GM23248 (cell line): ENCODE measurements at places on chromosomes 2 and 18. TPM values are rescaled to one million over a fixed set of nuclear protein-coding genes. Genes with fewer than 3 reads are reported as not detected.

DNA sequence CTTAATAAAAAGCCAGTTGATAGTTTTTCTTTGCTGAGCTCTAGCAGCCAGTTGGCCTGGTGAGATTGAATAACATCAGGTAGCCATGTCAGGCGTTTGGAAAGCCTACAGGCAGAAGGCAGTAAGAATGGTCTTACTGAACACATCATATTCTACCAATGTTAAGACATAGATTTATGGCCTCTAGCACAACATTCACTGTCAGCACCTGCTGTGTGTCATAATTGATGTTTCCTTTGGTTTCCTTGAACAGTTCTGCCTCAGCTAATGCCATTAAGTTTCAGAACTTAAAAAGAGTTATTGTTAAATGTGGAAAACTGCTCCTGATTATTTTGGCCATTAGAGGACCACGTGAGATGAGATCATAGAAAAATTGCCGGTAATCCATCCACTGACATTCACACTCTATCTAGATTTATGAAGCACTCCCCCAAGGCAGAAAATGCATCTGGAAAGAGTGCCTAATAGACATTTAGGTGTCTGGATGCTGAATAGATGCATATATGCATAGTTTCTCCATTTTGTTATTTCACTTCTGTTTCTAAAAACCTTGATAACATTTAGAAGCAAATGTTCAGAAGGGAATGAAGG is 434.7 kb downstream of the PTPRM start:
- DNase-seq: no peak

DNA sequence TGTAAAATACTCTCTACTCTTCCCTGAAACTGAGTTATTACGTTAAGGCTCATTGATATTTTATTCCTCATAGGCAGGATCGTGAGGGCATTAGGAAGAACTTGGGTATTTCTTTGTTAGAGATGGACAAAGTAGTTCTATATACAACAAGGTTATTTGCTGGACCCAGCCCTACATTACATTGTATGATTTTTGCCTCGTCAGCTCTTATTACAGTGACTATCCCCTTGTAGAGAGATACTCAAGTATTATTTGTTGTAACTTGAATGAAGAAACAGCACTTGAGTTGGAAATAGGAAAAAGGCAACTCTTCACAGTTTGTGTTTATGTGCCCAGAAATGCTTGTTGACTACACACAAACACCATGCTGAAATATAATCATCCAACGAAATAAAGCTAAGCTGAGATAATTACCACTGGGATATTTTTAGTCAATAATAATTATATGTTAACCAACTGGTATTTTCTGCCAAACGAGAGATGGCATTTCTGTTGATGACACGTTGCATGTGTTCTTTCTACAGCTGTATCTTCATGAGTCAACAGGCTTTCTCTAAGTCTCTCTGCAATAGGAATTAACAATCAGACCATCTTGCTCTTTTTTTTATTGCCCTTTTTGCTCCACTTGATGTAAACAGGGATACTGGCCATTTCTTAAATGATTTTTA is 947.6 kb downstream of the DPP10 start:
- DNase-seq: no peak

The SPDYA gene
- not detected in 2 replicates for total RNA-seq

GRCh38 chr2:11559786-11560155 is 25.9 kb downstream of the GREB1 start:
- no peak for DNase-seq

DNA sequence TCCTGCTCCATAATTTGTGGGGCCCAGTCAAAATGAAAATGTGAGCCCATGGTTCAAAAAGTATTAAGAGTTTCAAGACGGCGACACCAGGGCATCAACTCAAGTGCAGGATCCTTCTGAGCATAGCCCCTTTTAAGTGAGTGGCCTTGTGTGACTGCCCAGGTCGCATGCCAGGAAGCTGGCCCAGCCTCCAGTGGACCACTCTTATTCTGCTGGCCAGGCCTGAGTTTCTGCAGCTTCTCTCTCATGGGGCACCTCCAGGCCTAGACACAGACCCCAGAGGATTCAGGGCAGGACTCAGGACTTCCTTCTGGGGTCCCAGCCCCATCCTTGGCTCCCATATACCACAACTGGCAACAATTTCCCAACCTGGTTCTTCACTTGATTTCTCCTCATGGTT is 83.5 kb upstream of the HAAO start:
- DNase-seq: no peak

The TFCP2L1 gene
- total RNA-seq: not detected in 2 replicates

The TBR1 gene
- 0.97 TPM in 1 of 2 replicates, not detected in the other for total RNA-seq

- peak; percentile 78 for DNase-seq
Measured at GRCh38 chr2:172196768-172197431, 94.2 kb upstream of the DLX2 start.

The TCF23 gene
- not detected in 2 replicates for total RNA-seq

- no peak for DNase-seq
Measured at GRCh38 chr2:239949537-239949936, 75.6 kb downstream of the NDUFA10 start.

- DNase-seq: peak; percentile 37
Measured at GRCh38 chr18:55265984-55266383, 306.7 kb upstream of the CCDC68 start.

GRCh38 chr2:101921319-101921952 is 70.3 kb upstream of the IL1R2 start:
- DNase-seq: no peak

GRCh38 chr18:37339701-37340215 is 225.8 kb downstream of the CELF4 start:
- no peak for DNase-seq

DNA sequence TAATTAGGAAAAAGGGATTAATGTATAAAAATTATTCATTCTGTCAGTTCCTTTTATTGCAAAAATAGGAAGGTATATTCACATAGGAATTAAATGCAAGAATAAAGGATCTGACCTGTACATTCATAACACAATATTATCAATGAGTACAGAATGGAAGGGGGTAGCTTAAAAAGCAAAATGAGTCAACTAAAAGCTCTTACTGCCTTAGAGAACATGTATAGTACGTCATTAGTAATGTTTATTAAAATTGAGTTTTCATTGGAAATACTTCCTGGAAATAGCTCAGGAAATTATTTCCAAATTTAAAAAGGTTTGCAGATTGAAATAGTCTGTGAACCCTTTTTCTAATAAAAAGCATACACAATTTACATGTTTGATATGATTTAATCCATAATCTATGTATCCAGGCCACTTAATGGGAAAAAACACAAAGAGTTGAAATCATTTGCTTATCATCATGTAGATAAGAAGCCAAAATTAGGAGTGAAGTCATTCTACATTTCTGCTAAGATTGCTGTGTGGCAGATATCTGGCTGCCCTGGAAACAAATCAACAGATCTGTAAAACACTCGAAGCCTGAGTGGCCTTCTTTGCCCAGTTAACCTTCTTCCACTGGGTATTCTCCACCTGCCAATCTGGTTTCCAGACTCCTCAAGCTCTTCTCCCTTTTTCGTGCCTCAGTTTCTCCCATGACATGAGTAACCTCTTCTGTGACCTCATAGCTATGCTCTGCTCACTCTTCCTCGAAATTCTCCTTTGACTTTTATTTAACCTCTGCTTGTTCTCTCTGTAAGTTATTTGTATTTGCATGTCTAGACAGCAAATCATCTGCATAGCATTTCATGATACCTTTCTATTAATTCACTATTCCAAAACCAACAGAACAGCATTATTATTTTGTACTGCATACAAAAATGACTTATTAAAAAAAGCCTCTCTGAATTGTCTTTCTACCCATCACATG is 181.2 kb upstream of the REV1 start:
- DNase-seq: no peak

- no peak for DNase-seq
Measured at GRCh38 chr2:55742996-55743395, 49.4 kb upstream of the PNPT1 start.

The GAL3ST2 gene
- total RNA-seq: not detected in 2 replicates

GRCh38 chr18:490024-490366 is 10.5 kb downstream of the COLEC12 start:
- no peak for DNase-seq

DNA sequence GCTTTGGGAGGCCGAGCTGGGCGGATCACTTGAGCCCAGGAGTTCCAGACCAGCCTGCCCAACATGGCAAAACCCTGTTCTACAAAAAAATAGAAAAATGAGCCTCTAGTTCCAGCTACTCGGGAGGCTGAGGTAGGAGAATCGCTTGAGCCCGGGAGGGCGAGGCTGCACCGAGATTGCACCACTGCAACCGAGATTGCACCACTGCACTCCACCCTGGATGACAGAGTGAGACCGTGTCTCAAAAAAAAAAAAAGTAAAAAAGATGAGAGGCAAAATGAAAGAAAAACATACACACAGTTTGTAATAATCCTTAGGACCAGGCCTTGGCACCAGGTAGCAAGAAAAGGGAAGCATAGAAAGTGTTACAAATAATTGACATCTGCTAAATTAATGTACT is 22.0 kb downstream of the RBM43 start:
- no peak for DNase-seq

DNA sequence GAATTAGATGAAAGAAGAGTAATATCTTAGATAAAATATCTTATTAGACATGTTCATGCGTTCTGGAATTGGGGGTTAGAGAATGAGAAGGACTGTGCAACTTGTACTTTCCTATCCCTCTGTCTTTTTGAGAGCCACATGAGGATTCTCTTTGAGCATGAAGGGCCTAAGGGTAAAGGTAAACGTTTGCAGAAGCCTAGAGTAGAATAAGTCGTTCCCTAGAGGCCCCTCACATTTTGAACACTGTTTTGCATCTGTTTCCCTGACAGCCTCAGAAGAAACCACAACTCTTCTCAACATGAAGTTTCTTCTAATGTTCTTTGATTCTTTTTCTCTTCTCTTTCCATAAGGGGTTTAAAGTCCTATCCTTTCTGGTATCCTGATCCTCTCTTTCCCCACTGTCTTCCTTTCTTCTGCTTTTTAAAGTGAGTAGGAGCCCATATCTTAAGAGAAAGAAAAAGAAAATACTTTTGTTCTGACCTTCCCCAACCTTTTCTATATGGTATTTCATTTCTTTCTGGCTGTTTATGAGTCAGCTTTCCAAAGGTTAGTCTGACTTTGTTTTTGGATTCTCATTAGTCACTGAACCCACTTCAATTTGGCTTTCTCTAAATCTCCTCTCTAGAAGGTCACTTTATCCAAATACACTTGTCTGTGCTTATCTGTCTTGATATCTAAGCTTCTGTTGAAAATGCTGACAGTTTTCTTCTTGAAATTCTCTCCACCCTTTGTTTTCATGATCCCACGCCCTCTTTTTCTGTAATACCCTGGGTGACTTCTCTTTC is 34.8 kb downstream of the PPP1R1C start:
- peak; percentile 45 for DNase-seq

DNA sequence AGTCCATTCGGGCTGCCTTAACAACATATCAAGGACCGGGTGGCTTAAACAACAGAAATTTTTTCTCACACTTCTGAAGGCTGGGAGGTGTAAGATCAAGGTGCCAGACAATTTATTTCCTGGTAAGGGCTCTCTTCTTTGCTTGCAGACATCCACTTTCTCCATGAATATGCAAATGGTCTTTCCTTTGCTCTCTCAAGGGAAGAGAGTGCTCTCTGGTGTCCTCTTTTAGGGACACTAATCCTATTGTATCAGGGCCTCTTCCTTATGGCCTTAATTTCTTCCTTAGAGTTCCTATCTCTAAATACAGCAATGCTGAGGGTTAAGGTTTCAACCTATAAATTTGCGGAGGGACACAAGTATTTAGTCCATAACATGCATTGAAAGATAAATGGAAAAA is 770.8 kb downstream of the DSC3 start:
- no peak for DNase-seq

The RRM2 gene
- 17.6 and 23.5 TPM in 2 replicates for total RNA-seq

The ALPP gene
- total RNA-seq: not detected in 2 replicates

- no peak for DNase-seq
Measured at GRCh38 chr2:78568782-78569373, 456.6 kb upstream of the REG3G start.

DNA sequence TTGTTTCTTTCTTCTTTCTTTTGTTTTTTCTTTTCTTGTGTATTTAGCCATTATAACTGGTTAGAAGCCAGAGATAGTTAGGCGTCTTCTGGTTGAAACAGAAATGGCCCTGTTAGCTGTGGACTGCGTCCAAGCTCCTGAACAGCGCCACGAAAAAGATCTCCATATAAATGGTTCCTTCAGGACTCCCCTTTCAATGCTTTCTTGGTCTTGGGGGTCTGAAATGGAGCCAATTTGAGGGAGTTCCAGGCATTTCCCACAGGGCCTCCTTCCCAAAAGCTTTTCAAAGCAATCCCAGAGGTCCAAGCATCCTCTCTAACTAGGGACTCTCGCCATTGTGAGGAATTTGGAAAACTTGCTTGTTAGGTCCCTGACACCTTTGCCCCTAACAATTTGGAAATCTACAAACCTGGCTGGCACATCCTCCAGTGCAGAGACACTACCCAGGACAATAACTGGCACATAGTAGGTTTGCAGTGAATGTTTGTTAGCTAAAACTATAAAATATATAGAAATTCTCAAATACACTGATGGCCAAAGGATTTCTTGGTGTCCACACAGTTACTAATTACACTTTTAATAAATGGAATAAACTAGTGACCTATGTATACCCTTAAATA is 80.1 kb downstream of the MYCN start:
- no peak for DNase-seq

DNA sequence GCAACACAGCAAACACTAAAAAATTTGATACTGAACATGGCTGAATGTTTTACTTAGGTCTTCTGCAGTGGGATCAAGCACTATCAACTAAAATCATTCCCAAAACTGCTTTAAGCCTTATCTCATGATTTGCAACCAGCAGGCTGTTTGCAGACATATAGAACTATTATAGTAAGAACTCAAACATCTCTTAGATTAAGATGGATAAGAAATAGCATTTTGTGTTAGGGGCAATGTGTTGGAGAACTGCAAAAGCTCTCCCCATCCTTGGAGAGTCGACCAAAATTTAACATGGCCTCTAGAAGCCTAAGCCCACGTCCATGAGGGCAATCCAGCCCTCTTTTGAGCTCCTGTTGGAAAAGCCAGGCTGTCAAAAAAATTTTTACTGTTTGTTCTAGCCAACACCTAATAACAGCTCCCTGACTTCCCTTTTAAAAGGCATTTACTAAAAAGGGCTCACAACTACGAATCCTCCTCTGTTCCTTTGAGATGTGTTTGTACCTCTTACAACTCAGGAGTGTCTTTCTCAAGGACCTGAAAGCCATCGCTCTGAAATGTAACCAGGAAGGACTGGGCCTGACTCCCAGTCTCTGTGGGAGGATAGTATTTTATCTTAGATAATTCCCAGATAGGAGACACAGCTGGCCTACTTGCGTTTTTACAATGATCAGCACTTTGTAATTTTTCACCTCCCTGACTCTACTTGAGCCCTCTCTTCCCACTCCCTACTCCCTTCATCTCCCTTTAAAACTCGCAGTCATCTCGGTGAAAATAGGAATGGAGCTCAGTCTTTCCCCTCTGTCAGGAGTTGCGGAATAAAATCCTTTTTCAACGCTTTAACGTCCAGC is 1.4 kb downstream of the KRCC1 start:
- peak; percentile 46 for DNase-seq

The PSMD14 gene
- 94.4 and 104 TPM in 2 replicates for total RNA-seq

DNA sequence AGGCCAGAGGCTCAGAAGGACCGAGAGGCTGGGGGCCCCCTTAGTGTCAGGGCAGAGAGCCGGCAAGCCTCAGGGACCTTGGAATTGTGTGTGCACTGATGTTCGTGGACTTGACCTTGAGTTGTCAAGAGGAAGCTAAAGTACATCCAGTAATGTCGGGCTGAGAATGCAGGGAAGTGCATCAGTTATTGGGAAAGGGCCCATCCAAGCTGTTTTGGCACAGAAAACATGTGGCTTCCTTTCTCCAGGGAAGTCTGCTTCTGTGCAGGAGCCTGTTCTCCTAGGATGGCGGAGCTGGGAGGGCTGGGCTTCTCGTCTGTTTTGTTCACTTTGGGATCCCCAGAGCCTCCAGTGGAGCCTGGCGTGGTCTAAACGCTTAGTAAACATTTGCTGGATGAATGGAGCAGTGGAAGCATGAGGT is 23.7 kb downstream of the ATOH8 start:
- DNase-seq: no peak
